ENCODE measurements at places on chromosomes 1 and 21.

DNA sequence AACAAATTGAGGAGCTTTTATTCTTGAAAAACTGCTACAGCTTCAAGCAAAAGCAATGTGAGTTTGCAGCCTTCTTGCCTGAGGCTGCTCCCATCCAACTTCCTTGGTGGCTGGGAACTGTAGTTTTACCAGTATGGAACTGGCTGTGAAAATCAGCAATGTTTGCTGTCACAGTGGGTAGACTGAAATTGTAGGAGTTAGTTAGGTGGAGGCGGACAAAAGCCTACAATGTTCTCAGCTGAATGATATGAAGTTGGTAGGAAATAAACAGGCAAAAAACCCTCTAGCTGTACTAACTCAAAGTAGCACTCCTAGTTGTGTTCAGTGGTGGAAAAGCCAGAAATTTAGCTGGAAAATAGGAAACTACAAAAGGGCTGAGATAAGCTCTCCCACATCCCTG lies 18.5 kb downstream of the HAX1 start:
- DNase-seq: no peak

- no peak for DNase-seq
These were observed at the start of gene KMO for GRCh38 chr1:241532162-241532531. Gene KMO, plus strand, starts transcription at chr1:241532378. Its CDS starts 67 bp downstream, at chr1:241532445.

GRCh38 chr1:65820983-65821382 lies 28.3 kb downstream of the PDE4B start:
- DNase-seq: peak; percentile 66

GRCh38 chr21:14358775-14359174 lies 24.2 kb downstream of the HSPA13 start:
- no peak for DNase-seq

DNA sequence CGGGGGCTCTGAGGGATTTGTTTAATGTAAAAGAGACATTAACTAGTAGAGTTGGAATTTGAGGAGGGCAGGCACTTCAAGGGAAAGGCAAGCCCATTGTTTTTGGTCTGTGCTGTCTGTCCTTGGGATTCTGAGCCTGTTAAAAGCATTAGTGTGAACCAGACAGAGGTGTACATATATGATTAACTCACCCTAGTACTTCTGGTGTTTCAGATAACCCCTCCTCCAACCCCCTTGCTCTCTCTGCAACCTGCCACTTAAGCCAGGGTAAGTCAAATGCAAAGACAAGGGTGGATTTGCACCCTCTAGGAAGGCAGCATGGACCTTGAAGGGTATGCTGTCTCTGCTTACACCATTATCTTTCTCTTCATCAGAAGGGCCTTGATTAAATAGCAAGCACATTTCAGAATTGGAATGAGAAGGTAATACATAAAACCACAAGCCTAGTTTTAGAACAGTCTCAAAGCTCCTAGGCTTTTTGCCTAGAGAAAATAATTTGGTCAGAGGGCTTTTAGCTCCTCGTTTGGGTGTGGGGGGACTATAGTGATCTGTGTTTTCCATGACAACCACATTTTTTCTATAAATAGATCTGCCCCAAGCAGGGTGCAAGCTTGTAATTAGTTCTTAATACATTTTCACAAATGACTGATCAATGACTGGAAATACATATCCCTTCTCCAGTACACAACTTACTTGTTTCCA lies 120.7 kb upstream of the SGIP1 start:
- no peak for DNase-seq

DNA sequence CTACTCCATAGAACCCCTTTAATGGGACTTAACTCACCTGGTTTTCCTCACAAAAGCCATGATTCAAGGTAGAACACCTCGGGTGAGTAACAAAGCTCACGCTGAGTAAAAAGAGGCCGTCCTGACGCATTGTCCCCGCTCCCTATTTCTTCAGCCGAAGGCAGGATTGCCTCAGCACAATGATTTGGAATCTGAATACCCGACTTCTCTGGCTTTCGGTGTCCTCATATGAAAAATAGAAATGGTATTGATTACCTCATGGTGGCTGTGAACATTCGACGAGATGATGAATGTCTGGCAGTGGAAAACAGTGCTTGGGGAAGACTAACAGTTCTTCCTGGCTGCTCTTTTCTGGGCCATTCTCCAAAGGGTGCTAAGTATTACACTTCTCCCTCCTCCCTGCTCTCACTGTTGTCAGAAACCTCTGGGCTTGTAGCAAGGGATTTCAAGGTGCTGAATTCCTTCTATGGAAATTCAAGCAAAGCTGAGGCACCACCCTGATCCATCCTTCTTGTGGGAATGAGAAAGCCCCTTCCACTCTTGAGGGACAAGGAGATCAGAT lies 148.3 kb downstream of the C1orf94 start:
- DNase-seq: no peak

DNA sequence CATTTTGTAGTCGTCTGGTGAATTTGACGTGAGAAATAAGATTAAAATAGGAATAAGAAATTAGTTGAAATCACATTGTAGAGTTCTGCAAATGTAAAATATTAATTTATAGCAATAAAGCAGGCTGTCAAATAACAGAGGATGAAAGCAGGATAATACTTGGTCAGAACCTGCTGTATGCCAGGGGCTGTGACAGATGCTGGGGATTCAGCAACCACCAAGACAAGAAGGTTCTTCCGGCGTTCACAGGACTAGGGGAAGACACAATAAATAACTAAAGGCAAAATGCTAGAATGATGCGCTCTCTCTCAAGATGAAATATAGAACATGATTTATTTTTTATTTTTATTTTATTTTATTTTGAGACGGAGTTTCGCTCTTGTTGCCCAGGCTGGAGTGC lies 6.8 kb upstream of the PARK7 start:
- no peak for DNase-seq

DNA sequence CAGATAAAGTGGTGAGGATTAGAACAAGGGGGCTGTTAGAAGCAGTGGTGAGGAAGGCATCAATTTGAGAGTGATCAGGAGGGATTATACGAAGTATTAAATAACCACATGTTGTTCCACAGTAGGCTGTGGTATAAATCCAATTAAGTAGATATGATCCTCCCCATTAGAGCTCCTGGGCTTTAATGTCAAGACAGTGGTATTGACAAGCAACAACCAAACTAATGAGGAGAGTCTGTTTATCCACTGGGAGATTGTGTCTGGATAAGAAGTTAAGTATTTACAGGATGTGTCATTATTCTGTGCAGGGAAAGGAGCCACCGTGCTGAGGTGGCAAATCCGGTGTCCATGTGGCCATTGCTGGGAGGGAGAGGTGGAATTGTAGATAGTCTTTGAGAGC lies 5.8 kb downstream of the ACTN2 start:
- no peak for DNase-seq

DNA sequence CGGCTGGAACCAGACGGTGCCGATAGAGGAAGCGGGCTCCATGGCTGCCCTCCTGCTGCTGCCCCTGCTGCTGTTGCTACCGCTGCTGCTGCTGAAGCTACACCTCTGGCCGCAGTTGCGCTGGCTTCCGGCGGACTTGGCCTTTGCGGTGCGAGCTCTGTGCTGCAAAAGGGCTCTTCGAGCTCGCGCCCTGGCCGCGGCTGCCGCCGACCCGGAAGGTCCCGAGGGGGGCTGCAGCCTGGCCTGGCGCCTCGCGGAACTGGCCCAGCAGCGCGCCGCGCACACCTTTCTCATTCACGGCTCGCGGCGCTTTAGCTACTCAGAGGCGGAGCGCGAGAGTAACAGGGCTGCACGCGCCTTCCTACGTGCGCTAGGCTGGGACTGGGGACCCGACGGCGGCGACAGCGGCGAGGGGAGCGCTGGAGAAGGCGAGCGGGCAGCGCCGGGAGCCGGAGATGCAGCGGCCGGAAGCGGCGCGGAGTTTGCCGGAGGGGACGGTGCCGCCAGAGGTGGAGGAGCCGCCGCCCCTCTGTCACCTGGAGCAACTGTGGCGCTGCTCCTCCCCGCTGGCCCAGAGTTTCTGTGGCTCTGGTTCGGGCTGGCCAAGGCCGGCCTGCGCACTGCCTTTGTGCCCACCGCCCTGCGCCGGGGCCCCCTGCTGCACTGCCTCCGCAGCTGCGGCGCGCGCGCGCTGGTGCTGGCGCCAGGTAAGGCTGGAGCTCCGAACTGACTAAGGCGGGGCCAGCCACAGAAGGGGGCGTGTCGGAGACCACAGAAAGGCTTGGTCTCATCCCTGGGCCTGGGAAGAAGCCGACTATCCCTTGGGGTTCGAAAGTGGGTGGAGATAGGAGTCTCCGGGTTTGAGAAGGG lies 486 bp downstream of the SLC27A3 start:
- DNase-seq: no peak

GRCh38 chr21:24224422-24224821 lies 1382.9 kb downstream of the MRPL39 start:
- no peak for DNase-seq

- DNase-seq: peak; percentile 74
These were observed 96.1 kb downstream of the LACTBL1 start for GRCh38 chr1:22876359-22877111.

- DNase-seq: peak; percentile 4
These were observed 211.5 kb downstream of the LHX8 start for GRCh38 chr1:75345538-75346292.

DNA sequence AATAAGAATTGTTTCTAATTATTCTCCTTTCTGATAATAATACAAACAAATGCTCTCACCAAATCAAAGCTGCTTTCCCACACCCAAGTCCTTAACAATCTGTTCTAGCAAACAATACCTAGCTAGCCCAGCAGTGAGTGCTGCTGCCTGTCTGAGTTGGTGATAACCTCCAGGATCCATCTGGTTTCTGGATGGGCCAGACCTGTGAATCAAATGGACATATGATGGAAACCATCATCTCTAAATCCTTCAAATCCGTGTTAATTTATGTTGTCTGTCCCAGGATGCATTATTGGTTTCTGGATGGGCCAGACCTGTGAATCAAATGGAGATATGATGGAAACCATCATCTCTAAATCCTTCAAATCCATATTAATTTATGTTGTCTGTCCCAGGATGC lies 1230.0 kb downstream of the AMY1C start:
- no peak for DNase-seq

- DNase-seq: no peak
These were observed 276.4 kb upstream of the PRMT6 start for GRCh38 chr1:106780066-106780465.

DNA sequence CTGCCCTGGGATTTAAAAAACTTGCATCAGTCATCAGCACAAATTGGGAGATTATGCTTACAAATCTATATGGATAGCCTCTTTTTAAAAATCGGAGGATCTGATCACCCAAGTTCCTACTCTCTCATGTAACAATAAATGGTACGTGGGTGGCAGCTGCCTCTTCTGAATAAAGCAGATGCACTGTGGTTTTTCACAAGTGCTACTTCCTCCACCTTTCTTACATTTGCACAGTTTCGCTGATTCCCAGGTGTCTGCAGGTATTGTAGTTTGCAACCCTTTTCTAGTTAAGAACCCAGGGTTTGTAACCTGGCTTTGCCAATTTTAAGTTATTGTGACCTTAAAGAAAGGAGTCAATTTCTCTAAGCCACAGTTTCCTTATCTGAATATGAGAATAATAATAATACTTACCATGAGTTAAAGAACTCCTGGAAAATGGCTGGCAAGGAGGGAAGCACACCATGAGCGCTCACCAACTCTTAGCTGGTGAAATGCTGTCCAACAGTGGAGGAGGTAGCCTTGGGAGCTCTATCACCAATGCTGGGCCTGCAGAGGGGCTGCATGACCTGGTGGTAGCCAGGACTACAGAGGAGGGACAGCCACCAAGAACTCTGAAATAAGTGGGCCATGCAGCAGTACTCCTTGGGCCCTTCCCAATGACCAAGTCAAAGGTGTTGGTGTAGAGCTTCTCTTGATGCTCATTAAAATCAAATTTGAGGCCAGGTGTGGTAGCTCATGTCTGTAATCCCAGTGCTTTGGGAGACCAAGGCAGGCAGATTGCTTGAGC lies 30.2 kb upstream of the KCNA2 start:
- DNase-seq: no peak

GRCh38 chr1:27005648-27006496 lies 6.8 kb downstream of the TENT5B start:
- no peak for DNase-seq

Measured in urothelium cell line (cell line).